ENCODE measurements at places on chromosomes 6 and 20.

DNA sequence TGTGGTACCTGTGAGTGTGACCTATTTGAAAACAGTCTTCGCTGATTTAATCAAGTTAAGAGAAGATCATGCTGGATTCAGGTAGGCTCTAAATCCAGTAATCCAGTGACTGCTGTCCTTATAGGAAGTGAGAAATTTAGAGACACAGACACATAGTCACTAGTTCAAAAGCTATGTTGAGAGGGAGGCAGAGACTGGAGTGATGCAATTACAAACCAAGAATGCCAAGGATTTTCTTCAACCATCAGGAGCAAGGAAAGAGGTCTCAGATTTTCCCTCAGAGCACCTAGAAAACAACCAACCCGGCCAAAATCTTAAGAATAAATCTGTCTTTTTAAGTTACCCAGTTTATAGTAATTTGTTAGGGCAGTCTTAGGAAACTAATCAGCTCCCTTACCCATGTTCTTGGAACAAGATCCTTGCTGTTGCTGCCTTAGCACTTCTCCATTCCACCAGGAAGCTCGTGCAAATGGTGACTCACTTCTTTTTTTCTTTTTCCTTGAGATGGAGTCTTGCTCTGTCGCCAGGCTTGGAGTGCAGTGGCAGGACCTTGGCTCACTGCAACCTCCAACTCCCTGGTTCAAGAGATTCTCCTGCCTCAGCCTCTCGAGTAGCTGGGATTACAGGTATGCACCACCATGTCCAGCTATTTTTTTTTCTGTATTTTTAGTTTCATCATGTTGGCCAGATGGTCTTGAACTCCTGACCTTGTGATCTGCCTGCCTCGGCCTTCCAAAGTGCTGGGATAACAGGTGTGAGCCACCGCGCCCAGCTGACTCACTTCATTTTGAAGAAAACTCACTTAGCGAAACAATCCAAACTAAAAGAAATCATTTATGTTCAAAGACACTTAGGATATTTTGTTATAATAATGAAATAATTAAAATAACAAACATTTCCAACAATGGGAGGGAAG lies 34.4 kb upstream of the ZNF184 start:
- no peak for DNase-seq

DNA sequence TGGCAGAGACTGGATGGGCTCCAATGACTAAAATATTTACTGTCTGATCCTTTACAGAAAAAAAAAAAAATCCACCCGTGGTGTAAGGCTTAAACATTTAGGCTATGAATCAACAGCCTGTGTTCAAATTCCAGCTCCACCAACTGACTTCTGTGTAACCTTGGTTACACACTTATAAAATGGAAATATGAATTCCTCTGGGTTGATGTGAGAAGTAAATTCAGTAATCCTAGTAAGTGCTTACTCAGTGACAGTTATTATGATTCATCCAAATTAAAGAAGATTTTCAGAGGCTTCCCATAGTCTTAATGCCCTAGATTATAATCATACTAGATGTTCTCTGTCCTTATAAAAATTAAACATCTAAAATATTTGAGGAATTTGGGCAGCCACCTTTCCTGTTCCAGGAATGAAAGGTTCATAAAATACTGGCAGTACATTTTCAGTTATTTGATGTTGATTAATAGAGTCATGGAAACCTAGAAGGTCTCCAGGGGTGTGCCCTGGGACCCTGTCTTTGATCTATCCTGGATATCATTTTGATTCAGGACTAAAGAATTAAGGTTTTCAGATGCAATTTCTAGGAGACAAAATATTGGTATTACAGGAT lies 180.3 kb upstream of the ZNF217 start:
- DNase-seq, result no peak

- DNase-seq, result no peak
These were observed 2.4 kb downstream of the KIF13A start for GRCh38 chr6:17984812-17985670.

DNA sequence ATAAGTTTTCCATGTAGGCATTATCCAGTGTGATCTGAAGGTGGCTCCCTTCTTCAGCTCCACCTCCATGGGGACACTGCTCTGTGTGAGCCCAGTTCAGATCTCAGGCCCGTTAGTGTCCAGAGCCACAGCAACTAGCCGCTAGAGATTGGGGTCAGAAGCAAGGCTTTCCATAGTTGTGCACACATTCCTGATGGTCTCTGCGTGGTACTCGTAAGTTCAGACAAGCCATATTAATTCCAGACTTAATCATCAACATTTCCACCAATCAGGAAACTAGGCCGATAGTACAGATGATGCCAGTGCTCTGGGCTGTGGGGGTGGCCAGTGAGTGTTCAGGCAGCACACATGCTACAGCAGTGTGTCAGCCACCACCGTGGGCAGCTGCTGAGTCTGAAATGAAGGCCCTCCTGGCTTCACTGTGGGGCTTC lies 17.5 kb upstream of the SYNCRIP start:
- DNase-seq, result no peak

GRCh38 chr6:4348462-4349112 lies 213.2 kb upstream of the ECI2 start:
- no peak for DNase-seq

DNA sequence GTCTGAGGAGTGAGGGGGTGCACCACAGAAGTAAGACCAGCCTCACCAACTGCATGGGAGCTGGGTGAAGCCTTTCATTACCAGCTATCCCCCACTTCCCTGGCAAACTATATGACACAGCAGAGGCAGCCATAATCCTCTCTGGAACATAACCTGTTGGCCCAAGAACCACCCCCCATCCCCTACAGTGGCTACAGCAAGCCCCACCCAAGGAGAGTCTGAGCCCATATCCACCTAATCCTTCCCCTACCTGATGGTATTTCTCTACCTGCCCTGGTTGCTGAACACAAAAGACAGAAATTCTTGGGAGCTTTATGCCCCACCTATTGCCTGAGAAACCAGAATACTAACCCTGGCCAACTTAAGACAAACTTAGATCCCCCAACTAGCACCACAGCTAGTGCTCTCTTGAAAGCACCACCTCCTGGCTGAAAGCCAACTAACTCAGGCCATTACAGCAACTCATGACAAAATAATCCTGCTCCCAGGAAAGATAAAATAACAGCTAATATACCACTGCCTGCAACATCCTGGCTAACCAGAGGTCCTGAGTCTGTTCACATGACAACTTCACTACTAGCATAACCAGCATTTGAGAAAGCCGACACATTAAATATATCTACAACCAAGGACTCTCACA lies 11.2 kb downstream of the RNGTT start:
- DNase-seq, result no peak

- DNase-seq, result no peak
These were observed 3.3 kb downstream of the ZGPAT start for GRCh38 chr20:63711085-63711645.

GRCh38 chr6:20810727-20811108 lies 276.5 kb downstream of the CDKAL1 start:
- no peak for DNase-seq

- no peak for DNase-seq
These were observed 102.6 kb upstream of the MLN start for GRCh38 chr6:33906439-33906838.

DNA sequence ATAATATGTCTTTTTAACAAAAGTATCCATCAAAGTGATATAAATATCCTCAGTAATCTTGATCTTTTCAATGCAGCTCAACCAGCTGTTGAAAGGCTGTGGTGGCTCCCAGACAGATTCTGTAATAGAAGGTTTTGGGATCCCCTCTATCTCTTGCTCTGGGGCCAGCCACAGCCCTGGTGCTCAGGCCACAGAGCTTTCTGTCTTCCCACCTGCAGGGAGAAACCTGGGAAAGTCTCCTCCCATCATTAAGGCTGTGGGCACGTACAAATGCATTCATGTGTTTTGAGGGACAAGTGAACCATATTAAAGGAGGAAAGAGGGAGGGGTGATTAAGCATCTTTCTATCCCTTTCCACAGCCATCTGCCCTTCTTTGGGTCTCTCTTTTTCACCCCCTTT lies 183.1 kb downstream of the PRDM13 start:
- DNase-seq, result no peak

DNA sequence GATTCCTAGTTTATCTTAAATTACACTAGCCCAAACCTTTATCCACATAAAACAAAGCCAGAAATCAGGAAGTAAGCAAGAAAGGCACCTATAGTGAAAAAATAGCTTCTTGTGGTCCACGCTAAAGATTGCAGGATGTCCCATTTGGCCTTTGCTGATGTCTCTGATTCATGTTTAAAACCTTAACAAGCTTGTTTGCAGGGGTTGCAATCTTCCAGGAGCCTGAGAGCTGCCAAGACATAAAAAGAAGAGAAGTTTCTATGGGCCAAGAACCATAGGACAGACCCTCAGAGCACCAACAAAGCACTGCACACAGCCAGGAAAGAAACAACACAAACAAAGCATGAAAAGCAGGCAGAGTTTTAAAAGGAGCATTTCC lies 49.4 kb downstream of the ADAT2 start:
- DNase-seq, result no peak

- no peak for DNase-seq
These were observed 974.1 kb downstream of the EYS start for GRCh38 chr6:64732888-64733287.

DNA sequence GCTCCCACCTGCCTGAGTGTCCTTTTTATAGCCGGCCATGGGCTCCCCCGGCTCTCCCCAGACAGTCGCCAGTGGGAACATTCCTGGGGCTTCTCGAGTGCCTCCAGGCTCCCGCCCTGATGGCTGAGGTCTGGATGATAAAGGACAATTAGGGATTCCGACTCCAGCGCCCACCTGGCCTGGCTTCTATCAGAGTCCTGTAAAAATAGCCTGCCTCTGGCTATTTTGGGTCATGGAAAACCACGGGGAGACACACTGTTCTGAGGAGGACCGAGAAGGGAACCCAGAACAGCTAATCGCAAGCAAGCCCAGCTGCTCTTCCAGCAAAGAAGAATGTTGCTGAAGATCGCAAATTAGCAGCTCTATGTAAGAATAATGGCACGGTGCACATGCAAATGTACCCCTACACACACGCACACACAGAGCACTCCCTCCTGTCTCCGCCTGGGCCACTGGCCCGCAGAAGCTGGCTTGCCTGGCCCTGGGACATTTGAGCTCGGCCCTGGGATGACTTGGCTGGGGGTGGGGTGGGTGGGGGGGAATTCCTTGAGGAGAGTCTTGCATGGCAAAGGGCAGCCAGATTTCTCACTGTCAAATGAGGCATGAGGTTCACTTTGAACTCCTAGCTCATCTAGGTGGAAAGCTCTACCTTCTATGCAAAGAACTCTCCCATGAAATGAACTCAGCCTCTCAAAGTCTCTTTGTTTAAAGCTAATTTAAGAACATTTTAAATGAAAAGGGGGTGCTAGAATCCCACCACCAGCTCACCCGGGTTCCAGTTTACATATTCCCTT lies 55.3 kb downstream of the CTCFL start:
- no peak for DNase-seq

DNA sequence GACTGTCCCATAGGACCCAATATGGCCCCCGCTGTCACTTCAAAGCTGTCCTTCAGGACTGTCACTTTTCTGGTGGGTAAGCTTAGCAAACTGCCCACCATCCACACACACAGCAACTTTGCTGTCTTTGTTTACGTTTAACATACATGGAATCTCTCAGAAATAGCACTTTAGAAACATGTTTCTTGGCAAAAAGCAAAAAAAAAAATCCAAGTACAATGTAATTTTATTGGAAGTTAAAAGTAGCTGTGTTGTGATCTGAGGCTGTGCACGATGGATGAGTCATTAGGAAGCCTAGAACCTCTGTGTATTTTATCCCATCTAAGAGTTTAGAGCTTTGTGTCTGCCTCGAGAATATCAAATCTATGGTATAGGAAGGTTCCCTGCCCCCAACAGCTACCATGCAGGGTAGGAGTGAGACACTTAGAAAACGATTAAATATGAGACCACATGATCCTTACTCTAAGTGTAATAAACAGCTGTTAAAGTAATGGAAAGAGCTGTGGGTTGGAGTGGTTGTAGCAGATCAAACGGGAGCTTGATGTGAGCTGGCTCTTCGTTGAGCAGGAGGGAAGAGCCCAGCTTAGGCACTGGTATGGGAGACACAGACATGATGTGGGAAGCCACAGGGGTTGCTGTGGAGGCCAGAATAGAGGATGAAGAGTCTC lies 119.5 kb downstream of the PLEKHG1 start:
- DNase-seq, result no peak

DNA sequence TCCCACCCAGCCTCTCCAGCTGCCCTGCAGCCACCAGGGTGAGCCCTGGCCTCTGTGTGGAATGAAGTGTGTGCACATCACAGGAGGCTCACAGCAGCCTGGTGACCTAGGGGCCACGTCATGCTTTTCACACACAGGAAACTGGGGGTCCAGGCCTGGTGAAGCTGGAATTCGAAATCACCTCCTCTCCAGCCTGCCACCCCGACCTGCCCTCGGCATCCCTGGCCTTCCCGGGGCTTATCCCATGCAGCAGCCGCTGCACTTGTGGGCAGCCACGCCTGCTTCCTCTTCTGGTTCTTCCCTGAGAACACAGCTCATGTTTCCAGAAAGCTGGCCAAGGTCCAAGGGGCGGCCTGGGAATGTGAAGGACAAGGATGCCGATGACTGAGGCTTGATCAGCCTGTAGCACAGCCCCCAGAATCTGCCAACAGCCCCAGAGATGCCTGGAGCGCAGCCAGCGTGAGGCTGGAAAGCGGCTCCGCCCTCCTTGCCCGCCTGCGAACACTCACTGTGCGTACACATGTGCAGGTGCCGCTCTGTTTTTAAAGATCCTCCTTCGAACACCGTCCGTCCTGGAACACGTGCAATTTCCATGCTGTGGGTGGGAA lies 4.2 kb upstream of the NTSR1 start:
- DNase-seq, result no peak

DNA sequence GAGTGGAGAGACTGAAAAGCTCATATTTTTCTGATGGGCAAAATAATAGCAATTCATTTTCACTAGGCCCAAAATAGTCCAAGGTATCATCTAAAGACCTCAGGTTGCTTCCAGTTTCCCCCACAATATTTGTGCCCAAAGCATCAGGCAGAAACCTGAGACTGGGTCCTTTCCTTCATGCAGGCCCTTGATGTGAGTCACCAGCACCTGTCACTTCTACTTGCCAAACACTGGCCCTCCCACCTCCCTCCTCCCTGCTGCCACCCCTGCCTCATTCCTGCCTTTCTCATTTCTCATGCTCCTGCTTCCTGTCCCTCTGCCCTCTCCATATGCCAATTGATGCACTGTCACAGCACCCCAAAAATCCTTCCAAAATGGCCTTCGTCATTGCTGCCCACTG lies 230.4 kb upstream of the CST7 start:
- no peak for DNase-seq

DNA sequence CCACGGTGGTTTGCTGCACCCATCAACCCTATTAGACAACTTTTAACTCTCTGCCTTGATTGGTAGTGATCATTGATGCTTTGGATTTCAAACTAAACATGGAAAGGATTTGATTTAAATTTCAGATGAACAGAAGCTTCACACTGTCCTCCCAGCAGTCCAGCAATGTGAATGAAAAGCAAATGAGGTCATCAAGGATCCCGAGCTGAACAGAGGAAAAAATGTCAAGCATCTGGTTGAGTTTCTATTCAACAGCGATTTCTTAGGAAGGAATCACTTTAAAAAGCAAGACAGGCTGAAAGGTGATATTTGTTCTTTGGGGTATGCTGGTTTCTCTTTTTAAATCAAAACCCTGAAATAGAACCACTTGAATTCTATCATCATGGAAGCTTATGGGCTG lies 10.6 kb upstream of the SAMD3 start:
- no peak for DNase-seq

- DNase-seq, result no peak
These were observed 35.2 kb downstream of the PPP1R14C start for GRCh38 chr6:150177952-150178520.
